ENCODE measurements at places on chromosomes 1 and 21. TPM values are rescaled to one million over a fixed set of nuclear protein-coding genes. Genes with fewer than 3 reads are reported as not detected.

The TTC34 gene
- total RNA-seq, result 0.17 TPM

The PTPN14 gene
- total RNA-seq, result 157 TPM

The FOXJ3 gene
- total RNA-seq, result 40.6 TPM

The FDPS gene
- total RNA-seq, result 180 TPM

The SLC44A3 gene
- 4.4 TPM for total RNA-seq

DNA sequence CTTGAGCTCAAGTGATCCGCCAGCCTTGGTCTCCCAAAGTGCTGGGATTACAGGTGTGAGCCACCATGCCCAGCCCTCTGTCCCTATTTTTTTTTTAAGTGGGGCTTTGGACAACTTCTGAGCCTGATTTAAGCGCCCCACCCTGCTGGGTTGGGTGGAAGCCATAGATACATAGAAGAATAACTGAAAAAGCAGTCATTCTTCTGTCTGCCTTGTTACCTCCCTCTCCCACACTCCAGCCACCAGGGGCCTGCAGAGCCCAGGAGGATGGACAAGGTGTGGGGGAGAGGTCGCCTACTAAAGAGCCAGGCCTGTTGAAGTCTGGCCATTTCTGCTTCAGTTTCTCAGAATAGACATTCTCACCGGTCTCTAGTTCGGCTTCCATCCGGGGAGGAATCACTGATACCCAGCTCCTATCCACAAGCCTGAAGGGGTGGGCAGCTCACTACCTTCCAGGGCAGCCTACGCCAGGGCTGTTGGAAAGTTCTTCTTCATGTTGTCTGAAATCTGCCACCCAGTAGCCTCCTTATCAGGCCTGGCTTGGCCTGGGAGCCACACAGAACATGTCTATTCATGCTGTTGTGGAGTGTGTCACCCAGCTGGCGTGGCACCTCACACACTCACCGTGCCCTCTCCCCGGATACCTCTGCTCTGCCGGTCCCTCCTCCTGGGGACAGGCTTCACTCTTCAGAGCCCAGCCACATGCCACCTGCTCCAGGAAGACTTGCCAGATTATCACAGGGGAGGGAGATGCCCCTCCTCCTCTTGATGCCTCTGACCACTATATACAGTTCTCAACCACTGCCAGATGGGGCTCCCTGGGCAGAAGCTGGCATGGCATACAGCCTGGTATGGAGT, 27.7 kb downstream of the KNCN start:
- DNase-seq, result peak; percentile 50

- peak; percentile 85 for DNase-seq
These were observed 45.7 kb upstream of the TSPAN2 start for GRCh38 chr1:115134850-115135480.

DNA sequence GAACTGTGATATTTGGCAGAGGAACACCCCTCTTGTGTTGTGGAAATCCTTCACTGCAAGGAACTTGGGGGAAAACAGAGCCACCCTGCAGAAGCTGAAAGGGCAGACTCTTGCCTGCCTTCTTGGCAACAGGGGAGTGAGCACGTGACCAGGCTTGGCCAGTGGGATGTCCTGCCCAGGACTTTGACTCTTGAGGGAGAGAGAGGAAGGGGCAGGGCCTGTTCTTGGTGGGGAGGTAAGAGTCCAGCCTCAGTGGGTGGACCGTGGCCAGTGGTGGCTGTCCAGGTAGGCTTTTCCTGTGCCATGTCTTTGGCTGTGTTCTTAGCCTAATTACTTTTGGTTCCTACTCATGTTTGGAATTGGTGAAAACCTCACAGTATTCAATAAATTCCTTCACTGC, 8.6 kb upstream of the AK2 start:
- DNase-seq, result no peak

- DNase-seq, result no peak
These were observed 145.9 kb upstream of the KAZN start for GRCh38 chr1:14452551-14452950.

DNA sequence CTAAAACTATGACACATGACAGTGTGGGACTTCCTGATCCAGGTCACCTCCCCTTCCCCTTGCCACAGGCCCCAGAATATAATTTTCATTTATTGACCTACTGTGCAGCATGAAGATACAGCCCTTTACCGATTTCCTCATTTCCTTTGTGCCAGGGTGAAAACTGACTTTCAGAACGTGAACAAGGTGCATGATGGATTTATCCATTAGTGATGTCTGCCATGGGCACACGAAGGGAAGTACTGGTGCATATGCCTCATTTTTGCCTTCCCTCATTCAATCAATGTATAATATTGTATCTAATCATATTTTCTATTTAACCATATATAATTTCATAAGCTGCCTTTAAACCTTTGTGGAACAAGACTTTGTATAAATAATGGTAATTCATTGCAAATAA, 144.4 kb upstream of the WNT4 start:
- DNase-seq, result no peak

- peak; percentile 92 for DNase-seq
These were observed 47.1 kb upstream of the TLR5 start for GRCh38 chr1:223189903-223190724.

- no peak for DNase-seq
These were observed 20.0 kb downstream of the TMEM81 start for GRCh38 chr1:205064301-205064700.

GRCh38 chr1:19511116-19511515, 25.8 kb upstream of the CAPZB start:
- no peak for DNase-seq

GRCh38 chr1:178953034-178953433, 72.7 kb upstream of the FAM20B start:
- DNase-seq, result no peak

Data from mammary epithelial cell (primary cell).